Hematopoietic multipotent progenitor cell treated with erythropoietin and hydrocortisone succinate and interleukin-3 and kit ligand, for 8 days (in vitro differentiated cells): ENCODE measurements at places on chromosomes 5 and 9.

- no peak for DNase-seq
Observed at GRCh38 chr5:170513856-170514525, 10.2 kb downstream of the KCNIP1 start.

DNA sequence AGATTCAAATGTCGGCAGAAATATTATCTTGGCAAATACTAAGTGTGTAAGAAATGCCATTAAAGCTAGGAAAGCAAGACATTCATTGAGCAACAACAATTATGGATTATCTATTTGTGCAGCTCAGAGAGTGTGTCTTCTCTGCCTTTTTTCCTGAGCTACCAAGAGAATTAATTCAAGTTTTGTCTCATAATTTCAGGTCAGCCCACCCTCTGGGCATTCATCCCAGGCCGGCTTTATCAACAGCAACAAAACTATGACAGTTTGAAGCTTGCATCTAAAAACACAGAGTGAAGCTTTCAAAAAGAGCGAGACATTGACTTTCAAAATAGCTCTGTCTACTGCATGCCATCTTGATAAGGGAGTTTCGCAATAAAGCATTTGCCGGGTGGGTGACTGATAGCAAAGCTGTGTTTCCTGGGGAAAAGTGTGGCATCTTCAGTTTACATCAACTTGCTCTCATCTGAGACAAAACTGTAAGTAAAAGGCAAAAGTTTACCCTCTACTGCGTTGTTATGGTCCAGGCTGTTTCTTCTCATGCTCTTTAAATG is 182.4 kb downstream of the IRX1 start:
- DNase-seq: peak; percentile 85

GRCh38 chr9:132894346-132894745 is 15.6 kb downstream of the SPACA9 start:
- peak; percentile 97 for DNase-seq

DNA sequence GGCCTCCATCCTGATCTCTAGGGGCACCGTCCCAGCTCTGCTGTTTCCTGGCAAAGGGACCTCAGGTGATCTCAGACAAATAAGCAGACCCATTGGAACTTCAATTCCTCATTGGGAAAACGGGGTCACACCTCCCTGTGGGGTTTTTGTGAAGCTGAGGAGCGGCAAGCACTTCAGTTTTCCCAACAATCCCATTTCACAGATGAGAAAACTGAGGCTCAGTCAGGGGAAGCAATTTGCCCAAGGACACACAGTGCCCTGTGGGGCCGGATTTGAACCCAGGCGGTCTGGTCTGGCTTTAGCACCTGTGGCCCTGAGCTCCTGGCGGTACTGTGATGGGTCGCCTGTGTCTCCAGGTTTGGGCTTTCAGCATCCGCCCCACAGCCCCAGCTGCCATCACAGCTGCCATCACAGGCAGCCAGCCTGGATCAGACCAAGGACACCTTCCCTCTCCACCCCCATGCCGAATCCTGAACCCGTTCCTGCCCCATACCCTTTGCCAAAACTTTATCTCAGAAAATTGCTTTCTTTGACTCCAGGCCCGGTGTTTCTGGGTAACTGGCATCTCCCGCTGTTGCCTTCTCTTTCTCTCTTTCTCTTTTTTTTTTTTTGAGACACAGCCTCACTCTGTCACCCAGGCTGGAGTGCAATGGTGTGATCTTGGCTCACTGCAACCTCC is 26.4 kb downstream of the NCS1 start:
- no peak for DNase-seq

DNA sequence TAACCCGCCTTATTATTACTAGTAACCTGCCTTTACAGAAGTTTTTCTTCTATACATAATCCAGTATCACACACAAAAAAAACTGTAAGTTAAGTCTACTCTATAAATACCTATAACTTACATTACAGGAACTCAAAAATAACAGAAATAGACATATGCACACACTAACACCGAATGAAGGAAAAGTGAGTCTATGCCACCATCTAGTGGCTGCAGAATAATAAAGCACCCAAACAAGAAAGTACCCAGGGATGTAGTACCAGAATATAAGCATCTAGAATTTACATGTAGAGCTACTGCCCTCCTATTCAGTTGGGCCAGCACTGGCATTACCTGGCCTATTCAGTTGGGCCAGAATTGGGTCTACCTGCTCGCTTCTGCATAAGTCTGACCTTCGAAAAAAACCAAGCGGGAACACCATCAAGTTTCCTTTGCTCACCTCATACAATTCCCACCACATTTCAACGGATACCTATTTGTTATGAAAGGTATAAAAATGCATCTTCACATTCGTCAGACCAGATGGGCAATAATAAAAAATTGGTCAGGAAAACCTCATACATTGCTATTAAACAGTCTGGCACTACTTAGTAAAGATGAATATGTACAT is 4.0 kb upstream of the NIPSNAP3A start:
- DNase-seq: peak; percentile 84

DNA sequence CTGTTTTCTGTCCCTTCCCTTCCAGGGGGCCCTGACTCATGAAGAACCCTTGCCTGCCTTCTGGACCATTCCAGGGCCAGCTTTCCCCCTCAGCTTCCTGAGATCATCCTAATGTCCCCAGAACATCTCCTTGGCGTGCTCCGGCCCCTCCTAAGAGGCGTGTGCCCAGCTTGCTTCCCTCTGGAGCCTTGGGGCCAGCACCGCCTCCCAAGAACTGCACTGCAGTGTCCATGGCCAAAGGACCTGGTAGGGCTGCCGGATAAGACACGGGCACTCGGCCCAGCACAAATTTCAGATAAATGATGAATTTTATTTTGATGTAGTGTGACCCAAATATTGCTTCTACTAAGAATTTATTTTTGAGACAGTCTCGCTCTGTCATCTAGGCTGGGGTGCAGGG is 20.7 kb upstream of the SLC12A7 start:
- no peak for DNase-seq
